Anterior cingulate cortex (tissue), 58 donors: ENCODE measurements at places on chromosomes 12 and 14.

GRCh38 chr12:124727922-124728321, 135.7 kb downstream of the SCARB1 start:
- DNase-seq = no peak

DNA sequence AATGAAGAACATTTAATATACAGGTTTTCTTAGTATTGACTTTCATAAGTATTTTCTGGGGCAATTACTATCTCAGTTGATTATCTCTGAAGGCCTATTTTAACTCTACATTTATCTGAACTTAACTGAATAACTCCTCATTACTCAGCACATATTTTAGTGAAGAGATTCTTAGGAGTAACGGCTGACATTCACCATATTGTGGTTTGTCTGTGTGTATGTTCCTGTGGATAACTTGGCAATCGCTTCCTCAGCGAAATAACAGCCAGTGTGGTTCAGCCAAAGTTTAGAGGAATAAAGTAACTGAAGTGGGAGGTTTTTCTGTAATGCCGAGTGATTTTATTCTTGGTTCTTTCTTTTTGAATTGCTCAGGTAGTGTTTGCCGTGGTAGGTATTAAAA, 168.0 kb downstream of the RAD51B start:
- DNase-seq = no peak

- DNase-seq = no peak
Observed at GRCh38 chr12:107533218-107533617, 152.4 kb upstream of the PWP1 start.

DNA sequence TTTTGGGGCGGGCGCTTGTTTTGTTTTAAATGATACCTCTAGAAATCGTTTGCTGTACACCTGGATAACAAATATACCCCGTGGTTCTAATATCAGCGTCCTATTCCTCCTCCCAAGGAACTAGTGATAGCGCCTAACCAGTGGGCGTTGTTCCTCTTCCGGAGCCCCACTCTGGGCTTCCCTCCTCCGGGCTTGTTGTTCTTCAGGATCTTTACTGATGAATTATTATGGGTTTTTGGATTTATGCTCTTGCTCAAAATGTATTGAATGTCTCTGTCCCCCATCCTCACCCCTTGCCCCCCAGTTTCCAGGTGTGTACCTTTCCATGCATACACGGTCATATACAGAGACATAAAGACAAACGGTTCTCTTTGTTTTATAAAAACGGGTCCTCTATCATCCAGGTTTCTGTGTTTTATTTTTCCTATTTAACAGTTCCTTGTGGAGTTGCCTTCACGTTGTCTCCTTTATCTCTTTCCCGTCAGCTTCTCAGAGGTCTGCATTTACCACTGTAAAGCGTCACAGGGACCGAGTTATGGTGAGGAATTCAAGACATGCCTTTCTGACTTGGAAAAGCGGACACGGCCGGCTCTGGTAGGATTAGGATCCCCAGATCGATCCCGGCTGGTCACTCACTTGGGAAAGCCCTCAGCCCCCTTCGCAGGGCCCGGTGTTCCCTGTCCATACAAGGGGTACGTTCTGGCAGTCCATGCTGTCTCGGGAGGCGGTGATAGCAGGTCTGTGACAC, 655 bp upstream of the PLEKHG3 start:
- peak; percentile 64 for DNase-seq
